Esophagus mucosa (tissue), 1 donor: ENCODE measurements at places on chromosomes 6 and 20. TPM values are rescaled to one million over a fixed set of nuclear protein-coding genes. Genes with fewer than 3 reads are reported as not detected.

- ATAC-seq, result no peak
Measured at GRCh38 chr6:158278004-158278403, 34.3 kb upstream of the TULP4 start.

DNA sequence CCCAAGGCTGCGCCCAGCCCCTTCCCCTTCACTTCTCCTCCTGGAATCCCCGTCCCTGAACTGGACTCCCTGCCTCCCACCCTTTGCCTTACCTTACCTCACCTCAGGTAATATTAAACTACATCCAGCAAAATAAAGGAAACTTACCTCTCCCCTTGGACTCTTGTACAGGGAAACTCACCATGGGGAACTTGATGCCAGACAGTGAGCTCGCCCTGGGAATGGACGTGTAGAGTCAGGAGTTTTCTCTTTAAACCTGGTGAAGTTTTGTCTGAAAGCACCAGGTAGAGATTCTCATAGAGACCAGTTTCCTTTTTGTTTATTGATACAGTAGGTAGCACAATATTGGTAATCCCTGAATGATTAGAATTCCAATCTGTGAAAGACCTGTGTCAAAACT lies 544 bp upstream of the HLA-C start:
- ATAC-seq, result no peak

- no peak for ATAC-seq
Measured at GRCh38 chr20:38728911-38729642, 4.8 kb downstream of the SLC32A1 start.

The PRSS35 gene
- total RNA-seq, result not detected

The PPP1R3D gene
- 8.6 TPM for total RNA-seq

- no peak for ATAC-seq
Measured at GRCh38 chr6:109834595-109835437, 143.3 kb upstream of the GPR6 start.

DNA sequence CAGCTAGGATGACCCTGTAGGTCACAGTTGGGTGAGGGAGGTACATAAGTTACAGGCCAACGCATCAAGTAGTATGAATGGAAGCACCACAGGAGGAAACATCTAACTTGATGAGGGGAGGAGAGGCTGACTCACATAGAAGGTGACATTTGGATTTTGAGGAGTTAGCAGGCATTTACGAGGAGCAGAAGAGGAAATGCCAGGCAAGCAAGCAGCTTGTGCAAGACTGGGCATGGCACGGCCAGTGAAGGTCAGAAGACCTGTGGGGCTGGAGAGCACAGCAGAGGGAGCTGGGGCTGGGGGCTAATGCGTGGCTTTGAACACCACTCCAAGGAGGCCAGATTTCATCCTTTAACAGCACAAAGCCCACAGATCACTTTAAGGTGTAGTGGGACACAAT lies 37.8 kb downstream of the MUC22 start:
- peak; percentile 70 for ATAC-seq

The RAET1G gene
- total RNA-seq, result 24.7 TPM

GRCh38 chr6:126075335-126076071 lies 89.2 kb downstream of the TRMT11 start:
- ATAC-seq, result no peak

DNA sequence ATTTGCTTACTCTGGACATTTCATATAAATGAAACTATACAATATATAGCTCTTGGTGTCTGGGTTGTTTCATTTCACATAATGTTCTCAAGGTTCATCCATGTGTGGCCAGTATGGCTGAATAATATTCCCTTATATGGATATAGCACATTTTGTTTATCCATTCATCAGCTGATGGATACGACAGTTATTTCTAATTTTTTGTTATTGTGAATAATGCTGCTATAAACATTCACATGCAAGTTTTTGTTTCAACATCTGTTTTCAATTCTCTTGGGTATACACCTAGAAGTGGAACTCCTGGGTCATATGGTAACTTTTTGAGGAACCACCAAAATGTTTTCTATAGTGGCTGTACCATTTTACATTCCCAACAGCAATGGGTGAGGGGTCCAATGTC lies 101.1 kb downstream of the CDK19 start:
- no peak for ATAC-seq

DNA sequence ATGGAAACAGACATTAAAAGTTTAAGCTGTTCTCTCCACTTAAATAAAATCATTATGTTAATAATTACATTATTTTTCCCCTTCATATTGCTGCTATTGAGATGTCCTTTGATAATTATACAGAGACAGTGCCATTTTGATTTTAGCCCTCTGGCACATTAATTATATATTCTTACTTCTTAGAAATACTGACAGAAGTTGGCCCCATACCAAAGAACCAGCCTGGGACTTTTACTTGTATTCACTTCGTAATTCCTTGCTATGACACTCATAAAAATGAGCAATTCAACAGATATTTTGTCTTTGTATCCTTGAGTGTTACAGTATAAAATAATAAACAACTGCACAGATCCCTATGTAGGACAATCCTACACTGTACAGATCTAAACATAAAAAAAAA lies 743.7 kb downstream of the TBC1D32 start:
- no peak for ATAC-seq

DNA sequence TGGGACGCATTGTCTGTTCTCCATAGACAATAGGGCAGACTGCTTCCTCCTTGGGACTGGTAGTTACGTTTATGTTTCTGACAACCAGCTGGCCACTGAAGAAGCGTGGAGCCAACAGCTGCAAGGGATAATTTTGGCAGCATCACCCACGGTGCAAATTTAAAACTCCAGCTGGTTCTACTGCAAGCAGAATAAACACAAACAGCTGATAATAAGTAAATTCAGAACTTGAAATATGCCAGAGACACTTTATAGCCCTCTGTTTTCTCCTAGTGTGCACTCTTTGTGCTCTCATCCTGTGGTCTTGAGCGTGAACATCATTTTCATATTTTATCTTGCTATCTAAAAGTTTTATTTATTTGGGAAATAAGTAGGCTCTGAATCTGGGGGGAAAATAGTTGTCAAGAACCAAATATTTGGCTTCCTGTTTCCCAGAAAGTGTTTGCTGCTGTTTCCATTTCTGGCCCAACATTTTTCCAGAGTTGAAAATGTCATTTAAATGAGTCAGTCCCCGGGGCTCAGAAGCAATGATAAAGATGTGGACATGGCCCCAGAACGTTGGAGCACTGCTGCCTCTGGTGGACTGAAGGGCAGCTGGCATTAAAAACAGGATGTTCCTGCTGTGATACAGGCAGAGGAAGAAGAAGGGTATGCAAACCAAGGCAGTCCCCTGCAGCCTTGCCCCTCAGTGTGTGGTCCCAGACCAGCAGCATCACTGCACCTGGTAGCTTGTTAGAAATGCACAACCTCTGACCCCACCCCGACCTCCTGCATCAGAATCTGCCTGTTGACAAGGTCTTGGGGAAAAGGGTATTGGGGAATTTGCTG lies 12.5 kb upstream of the THBD start:
- ATAC-seq, result peak; percentile 60

The C6orf163 gene
- 1.1 TPM for total RNA-seq

- peak; percentile 99 for ATAC-seq
Measured at GRCh38 chr20:53202777-53203176, 230.6 kb downstream of the TSHZ2 start.

- no peak for ATAC-seq
Measured at GRCh38 chr6:79928478-79928998, 18.8 kb downstream of the ELOVL4 start.

The PKIB gene
- 0.88 TPM for total RNA-seq

DNA sequence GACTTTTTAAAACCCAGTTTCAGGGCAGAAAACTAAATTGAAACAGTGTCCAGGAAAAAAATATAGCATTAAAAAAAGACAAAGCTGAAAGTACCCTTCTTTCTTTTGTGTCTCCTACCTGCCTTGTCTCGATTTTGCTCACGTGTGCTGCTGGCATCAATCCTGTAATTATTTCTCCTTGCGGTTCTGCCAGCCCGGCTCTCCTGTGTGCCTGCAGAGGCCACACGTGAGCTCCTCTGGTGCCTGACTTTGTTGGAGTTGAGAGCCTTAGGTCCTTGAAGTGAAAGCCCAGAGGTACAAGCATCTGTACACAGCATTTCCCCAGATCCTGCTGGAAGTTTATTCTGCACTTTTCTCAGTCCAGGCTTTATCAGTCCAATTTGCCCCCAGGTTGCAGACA lies 36.5 kb downstream of the GHRH start:
- no peak for ATAC-seq

- no peak for ATAC-seq
Measured at GRCh38 chr6:103079867-103080266, 1686.4 kb downstream of the GRIK2 start.

The AKAP12 gene
- total RNA-seq, result 1.8 TPM

GRCh38 chr6:120498711-120499110 lies 835.6 kb downstream of the TBC1D32 start:
- no peak for ATAC-seq

The CPXM1 gene
- total RNA-seq, result 2.0 TPM

The HSPA1L gene
- total RNA-seq, result 0.44 TPM

GRCh38 chr6:155084431-155085123 lies 89.5 kb downstream of the TIAM2 start:
- no peak for ATAC-seq

- ATAC-seq, result no peak
Measured at GRCh38 chr6:134467620-134468019, 149.7 kb upstream of the SGK1 start.

GRCh38 chr6:88840796-88841539 lies 122.5 kb downstream of the RNGTT start:
- no peak for ATAC-seq
